ENCODE measurements at places on chromosomes 12 and 14.
A peak's percentile ranks its signal among the peaks of the same experiment; 100 is the strongest.

- H3K27me3 ChIP-seq = peaks cover 8% of the 10 kb centered on the region
- H3K27ac ChIP-seq = no peak overlapping the region
- H3K4me1 ChIP-seq = no peaks in the 10 kb centered on the region
Measured at GRCh38 chr12:71230542-71230941, 72.7 kb upstream of the TSPAN8 start.

GRCh38 chr14:47278233-47278842, 397.1 kb downstream of the MDGA2 start:
- H3K27me3 ChIP-seq = no peaks in the 10 kb centered on the region
- H3K27ac ChIP-seq = no peak overlapping the region
- H3K4me3 ChIP-seq = no peak overlapping the region
- no peaks in the 10 kb centered on the region for H3K4me1 ChIP-seq
- H3K36me3 ChIP-seq = no peaks in the 10 kb centered on the region

DNA sequence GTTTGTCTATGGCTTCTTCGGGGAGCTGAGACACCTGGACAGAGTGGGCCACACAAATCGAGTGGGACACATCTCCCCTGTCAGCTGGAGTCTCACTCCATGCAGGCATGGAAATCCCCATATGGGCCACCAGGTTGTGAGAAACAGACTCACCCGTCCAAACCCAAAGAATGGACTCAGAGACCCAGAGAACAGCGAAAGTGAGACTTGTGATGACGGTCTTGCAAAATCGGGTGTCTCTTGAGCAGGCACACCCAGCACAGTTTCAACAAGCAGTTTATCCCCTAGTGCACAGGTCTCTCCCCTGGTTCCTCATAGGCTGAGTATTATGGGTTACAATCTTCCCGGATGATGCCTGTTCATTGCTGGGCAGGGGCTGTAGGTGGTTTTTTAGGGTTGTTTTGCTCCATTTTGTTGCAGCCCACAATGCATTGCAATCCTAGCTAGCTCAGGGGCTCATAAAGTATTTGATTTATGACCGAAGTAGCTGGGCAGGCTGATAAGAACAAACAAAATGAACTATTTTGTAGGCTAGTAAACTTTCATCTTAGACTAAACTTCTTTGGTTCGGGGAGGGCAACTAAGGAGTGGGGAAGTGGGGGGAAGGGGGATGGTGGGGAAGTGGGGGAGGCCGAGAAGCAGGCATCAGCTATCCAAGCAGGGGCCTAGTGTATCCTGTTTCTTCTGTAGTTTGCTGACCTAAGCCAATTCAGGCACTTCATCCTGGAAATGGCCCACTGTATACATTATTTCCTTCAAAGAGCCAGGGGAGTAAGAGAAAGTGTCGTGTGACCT, 45.3 kb downstream of the IQSEC3 start:
- DNase-seq = no peak
- H3K27ac ChIP-seq = no peak overlapping the region
- peaks cover 15% of the 10 kb centered on the region for H3K4me1 ChIP-seq
- no peak overlapping the region for H3K4me3 ChIP-seq

GRCh38 chr14:29339494-29340172, 573.0 kb downstream of the FOXG1 start:
- no peaks in the 10 kb centered on the region for H3K36me3 ChIP-seq
- no peaks in the 10 kb centered on the region for H3K4me1 ChIP-seq
- H3K4me3 ChIP-seq = no peak overlapping the region
- no peaks in the 10 kb centered on the region for H3K27me3 ChIP-seq
- H3K27ac ChIP-seq = no peak overlapping the region
- no peak for DNase-seq

GRCh38 chr12:68958322-68958721, 25.4 kb upstream of the CPM start:
- no peaks in the 10 kb centered on the region for H3K27me3 ChIP-seq
- no peak overlapping the region for H3K4me3 ChIP-seq
- no peaks in the 10 kb centered on the region for H3K36me3 ChIP-seq
- peaks cover 7% of the 10 kb centered on the region for H3K4me1 ChIP-seq
- H3K27ac ChIP-seq = peak overlapping the region; percentile 37

- H3K36me3 ChIP-seq = no peaks in the 10 kb centered on the region
- H3K27ac ChIP-seq = no peak overlapping the region
- no peak overlapping the region for H3K4me3 ChIP-seq
Measured at GRCh38 chr14:24785698-24786097, 151.7 kb upstream of the GZMB start.

DNA sequence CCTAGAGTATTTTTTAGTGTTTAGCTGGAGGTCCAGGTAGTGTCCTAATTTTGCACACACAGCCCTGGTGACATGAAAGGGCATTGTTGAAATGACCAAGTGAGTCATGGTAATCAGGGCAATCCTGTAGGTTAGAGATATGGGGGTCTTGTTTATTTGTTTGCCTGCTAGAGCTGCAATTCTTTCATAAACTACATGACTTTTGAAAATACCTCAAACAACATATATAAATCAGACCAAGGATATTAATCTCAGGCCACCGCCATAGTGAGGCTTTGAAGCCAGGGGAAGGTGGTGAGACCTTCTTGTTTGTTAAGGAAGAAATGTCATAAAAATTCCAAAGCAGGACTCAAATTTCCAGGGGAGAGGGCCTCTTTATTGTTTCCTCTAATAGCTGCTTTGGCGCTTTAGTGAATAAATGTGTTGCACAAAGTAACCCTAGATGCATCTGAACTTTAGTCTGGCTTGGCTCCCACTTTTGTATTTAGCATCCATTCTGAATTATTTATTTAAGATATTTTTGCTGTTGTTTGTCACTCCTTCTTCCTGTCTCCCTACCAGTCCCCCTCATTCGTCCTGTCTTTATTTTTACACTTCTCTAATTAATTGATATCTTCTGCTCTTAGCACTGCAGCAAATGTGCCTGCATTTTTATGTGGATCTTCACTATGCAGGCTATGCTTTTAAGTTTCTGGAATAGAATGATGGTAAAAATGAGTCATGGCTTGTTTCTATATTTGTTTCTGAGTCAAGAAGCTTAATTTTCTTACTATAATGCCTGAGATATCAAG, 430.3 kb downstream of the RAD51B start:
- H3K4me3 ChIP-seq = peak overlapping the region; percentile 1
- H3K27me3 ChIP-seq = no peaks in the 10 kb centered on the region
- H3K4me1 ChIP-seq = peaks cover 58% of the 10 kb centered on the region
- H3K36me3 ChIP-seq = no peaks in the 10 kb centered on the region
- no peak overlapping the region for H3K27ac ChIP-seq

DNA sequence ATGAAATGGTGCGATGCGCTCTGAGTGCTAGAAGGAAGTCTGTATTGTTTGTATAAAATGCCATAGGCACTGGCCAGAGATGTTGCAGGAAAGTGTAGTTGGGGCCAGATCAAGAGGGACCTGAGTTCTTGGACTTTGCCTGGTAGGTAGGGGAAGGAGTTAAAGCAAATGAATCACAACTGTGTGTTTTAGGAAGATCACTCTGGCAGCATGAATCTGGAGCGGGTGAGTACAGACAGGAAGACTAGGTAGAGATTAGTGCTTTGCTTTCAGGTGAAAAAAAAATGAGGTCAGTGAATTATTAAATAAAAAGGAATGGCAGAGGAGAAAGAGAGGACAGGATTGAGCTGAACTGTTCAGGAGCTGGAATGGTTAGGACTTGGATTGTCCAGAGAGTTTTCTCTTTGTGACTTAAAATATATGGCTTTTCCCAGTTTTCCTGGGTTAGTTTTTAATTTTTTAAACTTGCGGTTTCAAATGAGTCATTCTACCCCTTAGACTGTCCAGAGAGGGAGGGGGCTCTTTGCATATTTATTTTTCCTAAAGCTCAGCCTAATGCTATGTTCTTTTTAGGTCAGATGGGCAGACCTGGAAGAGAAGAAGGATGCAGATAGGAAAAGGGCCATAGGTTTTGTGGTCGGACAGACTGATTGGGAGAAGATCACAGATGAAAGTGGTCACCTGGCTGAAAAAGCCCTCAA, 41.1 kb downstream of the PROX2 start:
- peak overlapping the region; percentile 99 for H3K27ac ChIP-seq
- H3K36me3 ChIP-seq = peaks cover 13% of the 10 kb centered on the region
- no peak for DNase-seq
- no peak overlapping the region for H3K4me3 ChIP-seq

- no peaks in the 10 kb centered on the region for H3K4me1 ChIP-seq
- no peak overlapping the region for H3K4me3 ChIP-seq
- H3K27ac ChIP-seq = no peak overlapping the region
- H3K27me3 ChIP-seq = no peaks in the 10 kb centered on the region
- H3K36me3 ChIP-seq = no peaks in the 10 kb centered on the region
Measured at GRCh38 chr12:104906695-104907094, 51.4 kb downstream of the SLC41A2 start.

GRCh38 chr14:52951681-52952554, 1.1 kb upstream of the FERMT2 start:
- H3K36me3 ChIP-seq = peaks cover 9% of the 10 kb centered on the region
- H3K4me1 ChIP-seq = peaks cover 21% of the 10 kb centered on the region
- peak overlapping the region; percentile 65 for H3K4me3 ChIP-seq
- no peak for DNase-seq
- peaks cover 47% of the 10 kb centered on the region for H3K27me3 ChIP-seq

DNA sequence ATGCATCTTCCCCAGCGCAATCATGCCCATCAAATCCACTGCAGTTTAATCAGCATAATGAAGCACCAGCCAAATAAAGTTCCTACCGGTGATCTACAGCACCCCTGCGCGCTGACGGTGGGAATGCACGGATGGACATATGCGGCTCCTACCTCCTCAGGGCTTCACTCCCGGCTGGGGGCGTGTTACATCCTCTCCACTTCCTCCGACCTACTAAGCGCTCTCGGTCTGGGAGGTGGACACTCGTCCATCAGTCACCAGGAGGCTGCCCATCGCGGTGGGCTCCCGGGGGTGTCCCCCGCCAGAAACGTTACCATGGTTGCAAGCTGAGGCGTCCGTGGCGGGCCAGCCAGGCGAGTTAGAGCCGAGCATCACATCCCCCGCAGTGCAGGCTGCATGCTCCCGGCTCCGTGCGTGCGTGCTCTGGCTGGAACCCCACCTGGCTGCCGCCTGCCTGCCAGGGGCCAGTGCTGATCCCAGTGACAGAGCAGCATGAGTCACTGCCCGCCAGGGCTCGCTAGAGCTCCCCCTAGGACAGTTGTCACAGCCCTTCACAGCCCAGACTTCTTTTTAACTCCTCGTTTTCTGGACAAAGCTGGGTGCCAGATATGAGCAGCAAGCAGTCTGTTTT, 73.0 kb downstream of the CIT start:
- peaks cover 4% of the 10 kb centered on the region for H3K36me3 ChIP-seq
- H3K4me3 ChIP-seq = no peak overlapping the region
- no peaks in the 10 kb centered on the region for H3K27me3 ChIP-seq
- H3K27ac ChIP-seq = no peak overlapping the region
- no peaks in the 10 kb centered on the region for H3K4me1 ChIP-seq

GRCh38 chr14:76272774-76273173, 103.2 kb upstream of the ESRRB start:
- H3K27me3 ChIP-seq = peaks cover 21% of the 10 kb centered on the region
- no peaks in the 10 kb centered on the region for H3K36me3 ChIP-seq
- DNase-seq = no peak

DNA sequence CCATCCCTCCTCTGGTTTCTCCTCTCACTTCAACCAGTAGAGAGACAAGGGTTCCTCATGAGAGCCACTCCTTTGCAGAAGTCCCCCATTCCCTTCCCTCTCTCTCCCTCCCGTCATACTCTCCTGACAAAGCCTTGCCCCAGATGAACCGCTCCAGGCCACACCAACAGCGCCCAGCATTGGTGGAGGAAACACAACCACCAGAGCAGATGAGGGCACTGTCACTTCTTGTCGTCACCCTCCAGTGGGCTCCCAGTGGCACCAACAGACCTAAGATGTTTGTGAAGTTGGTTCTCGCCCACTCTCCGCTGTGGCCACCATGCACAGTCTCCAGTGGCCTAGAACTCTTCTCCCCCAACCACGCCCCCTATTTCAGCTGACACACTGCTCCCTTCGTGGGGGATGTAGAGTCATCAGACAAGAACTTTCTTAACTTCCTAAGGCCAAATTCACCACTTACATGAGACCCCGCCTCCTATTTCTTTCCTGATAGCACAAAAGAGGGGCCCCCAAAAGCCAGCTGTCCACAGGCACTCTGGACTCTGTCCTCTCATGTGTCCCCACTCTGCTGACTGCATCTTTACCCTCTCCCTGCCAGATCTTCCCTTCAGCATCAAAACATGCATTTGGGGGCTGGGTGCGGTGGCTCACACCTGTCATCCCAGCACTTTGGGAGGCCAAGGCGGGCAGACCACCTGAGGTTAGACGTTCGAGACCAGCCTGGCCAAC, 29.2 kb upstream of the PLEKHG6 start:
- no peak overlapping the region for H3K4me3 ChIP-seq
- H3K36me3 ChIP-seq = no peaks in the 10 kb centered on the region
- DNase-seq = no peak
- H3K4me1 ChIP-seq = peaks cover 10% of the 10 kb centered on the region
- no peak overlapping the region for H3K27ac ChIP-seq

- no peak overlapping the region for H3K4me3 ChIP-seq
- DNase-seq = no peak
- H3K27me3 ChIP-seq = no peaks in the 10 kb centered on the region
- no peaks in the 10 kb centered on the region for H3K4me1 ChIP-seq
- no peaks in the 10 kb centered on the region for H3K36me3 ChIP-seq
Measured at GRCh38 chr12:85527192-85527591, 247.2 kb downstream of the ALX1 start.

- H3K36me3 ChIP-seq = no peaks in the 10 kb centered on the region
- no peak overlapping the region for H3K27ac ChIP-seq
- H3K4me3 ChIP-seq = no peak overlapping the region
- no peaks in the 10 kb centered on the region for H3K27me3 ChIP-seq
- no peaks in the 10 kb centered on the region for H3K4me1 ChIP-seq
- no peak for DNase-seq
Measured at GRCh38 chr12:92628476-92628875, 74.3 kb upstream of the PLEKHG7 start.

- no peaks in the 10 kb centered on the region for H3K36me3 ChIP-seq
- H3K4me3 ChIP-seq = no peak overlapping the region
- H3K27ac ChIP-seq = no peak overlapping the region
- no peak for DNase-seq
Measured at GRCh38 chr12:97022536-97023230, 115.6 kb downstream of the NEDD1 start.

DNA sequence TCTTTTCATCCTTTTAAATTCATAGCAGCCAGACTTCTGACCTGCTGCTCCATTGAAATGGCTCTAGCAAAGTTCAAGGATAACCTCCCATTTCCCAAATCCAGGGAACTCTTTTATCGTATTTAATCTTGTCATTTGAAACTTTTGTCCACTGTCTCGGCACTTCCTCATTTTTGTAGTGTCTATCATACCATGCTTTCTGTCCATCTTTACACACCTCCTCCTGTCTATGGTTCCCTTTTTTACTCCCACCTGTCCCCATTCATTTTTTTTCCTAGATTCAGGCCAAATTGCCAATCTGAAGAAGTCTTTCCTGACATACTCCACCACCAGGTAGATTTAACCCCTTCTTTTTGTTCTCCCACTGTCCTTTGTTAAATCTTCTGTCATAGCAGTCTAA, 31.0 kb downstream of the NFYB start:
- no peak overlapping the region for H3K27ac ChIP-seq
- peaks cover 11% of the 10 kb centered on the region for H3K4me1 ChIP-seq
- DNase-seq = no peak
- H3K4me3 ChIP-seq = no peak overlapping the region
- no peaks in the 10 kb centered on the region for H3K27me3 ChIP-seq
- H3K36me3 ChIP-seq = no peaks in the 10 kb centered on the region

Data from naive thymus-derived CD8-positive, alpha-beta T cell (primary cell).